Psoas muscle (tissue), 8 donors: ENCODE measurements at places on chromosomes 6 and 20. TPM values are rescaled to one million over a fixed set of nuclear protein-coding genes. Genes with fewer than 3 reads are reported as not detected.
A peak's percentile ranks its signal among the peaks of the same experiment; 100 is the strongest.

DNA sequence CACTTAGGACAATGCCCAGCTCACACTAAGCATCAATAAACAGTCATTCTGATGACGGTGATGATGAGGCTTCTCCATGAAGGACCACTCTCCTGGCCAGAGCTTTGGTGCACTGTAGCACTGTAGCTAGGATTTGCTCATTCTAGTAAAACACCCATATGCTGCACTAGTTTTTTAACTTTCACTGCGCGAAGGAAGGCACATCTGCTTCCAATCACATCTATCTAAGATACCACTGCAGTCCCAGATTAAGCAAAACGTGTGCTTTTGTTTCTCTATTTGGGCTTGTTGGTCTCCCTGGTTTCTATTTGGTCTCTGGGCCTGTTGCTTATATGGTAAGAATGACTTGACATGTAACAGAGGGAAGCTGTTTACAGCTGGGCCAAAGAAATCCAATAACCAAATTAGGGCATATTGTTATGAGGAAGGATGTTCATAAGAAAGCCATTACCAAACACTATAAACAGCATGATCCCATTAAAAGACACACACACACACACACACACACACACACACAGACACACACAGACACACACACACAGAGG is 62.4 kb downstream of the FAM229B start:
- no peak overlapping the region for H3K4me3 ChIP-seq
- no peaks in the 10 kb centered on the region for H3K27me3 ChIP-seq
- no peak for DNase-seq
- no peak overlapping the region for H3K27ac ChIP-seq
- no peaks in the 10 kb centered on the region for H3K36me3 ChIP-seq

Gene NEDD9
- 13.7 TPM for total RNA-seq

Gene ITCH
- total RNA-seq, result 40.9 TPM

- DNase-seq, result no peak
- H3K4me3 ChIP-seq, result no peak overlapping the region
- no peak overlapping the region for H3K27ac ChIP-seq
- H3K36me3 ChIP-seq, result no peaks in the 10 kb centered on the region
- H3K27me3 ChIP-seq, result no peaks in the 10 kb centered on the region
- no peaks in the 10 kb centered on the region for H3K4me1 ChIP-seq
Measured at GRCh38 chr6:44618371-44618770, 230.9 kb downstream of the CDC5L start.

DNA sequence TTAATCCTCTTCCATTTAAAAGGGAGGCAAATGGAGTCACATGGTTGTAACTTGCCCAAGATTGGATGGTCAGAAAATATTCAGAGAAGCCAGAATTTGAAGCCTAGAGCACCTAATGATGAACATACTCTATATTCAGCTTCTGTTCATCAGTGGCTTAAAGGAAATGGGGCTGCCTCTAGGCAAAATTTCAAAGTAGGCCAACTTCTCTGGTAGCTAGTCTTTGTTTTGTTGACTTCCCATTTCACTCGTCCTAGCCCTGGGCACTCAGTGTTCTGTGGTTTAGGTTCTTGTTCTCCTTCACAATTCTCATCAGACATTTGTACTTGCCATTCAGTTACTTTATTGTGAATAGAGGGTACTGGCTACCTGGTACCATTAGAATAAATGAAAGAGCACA is 13.2 kb downstream of the MAP3K7 start:
- H3K4me1 ChIP-seq, result no peaks in the 10 kb centered on the region

- no peak overlapping the region for H3K4me3 ChIP-seq
- no peaks in the 10 kb centered on the region for H3K36me3 ChIP-seq
- no peak for DNase-seq
- H3K27me3 ChIP-seq, result no peaks in the 10 kb centered on the region
- H3K27ac ChIP-seq, result no peak overlapping the region
- H3K4me1 ChIP-seq, result peaks cover 24% of the 10 kb centered on the region
Measured at GRCh38 chr20:58695895-58696375, 3.3 kb downstream of the NPEPL1 start.

Gene RIPOR2
- 13.2 TPM for total RNA-seq

DNA sequence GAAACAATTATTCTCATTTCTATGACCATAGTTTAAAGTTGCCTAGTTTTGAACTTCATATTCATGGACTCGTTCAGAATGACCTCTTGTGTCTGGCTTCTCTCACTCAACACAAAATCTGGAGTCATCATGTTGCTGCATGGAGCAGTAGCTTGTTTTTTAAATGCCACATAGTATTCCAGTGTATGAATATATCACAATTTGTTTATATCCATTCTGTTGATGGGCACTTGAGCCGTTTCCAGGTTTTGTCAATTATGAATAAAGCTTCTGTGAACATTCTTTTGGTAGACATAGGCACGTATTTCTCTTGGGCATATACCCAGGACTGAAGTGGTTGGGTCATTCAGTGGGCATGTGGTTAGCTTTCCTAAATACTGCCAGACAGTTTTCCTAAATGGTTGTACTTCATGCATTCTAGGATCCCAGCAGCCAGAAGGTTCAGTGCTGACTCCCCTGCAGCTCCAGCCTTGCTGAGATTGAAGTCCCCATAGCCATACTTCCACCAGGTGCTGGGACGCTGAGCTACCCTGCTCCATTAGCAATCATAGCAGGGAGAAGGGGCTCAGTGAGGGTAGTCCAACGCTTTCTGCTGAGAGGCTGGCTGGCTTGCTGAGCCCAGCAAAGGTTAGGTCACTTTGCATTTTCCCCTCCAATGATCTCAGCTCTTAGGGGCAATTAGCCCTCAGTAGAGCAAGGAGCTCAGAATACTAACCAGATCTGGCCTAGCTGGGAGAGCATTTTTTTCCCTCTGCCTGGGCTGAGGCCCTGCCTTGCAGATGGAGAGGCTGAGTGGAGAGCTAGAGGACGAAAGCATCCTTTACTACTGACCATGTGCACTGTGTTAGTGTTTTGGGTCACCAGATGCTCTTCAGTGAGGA is 35.7 kb upstream of the CTNNBL1 start:
- no peaks in the 10 kb centered on the region for H3K27me3 ChIP-seq
- no peaks in the 10 kb centered on the region for H3K4me1 ChIP-seq
- no peak overlapping the region for H3K4me3 ChIP-seq

Gene IL17F
- total RNA-seq, result not detected

- H3K4me3 ChIP-seq, result no peak overlapping the region
- DNase-seq, result no peak
- no peaks in the 10 kb centered on the region for H3K4me1 ChIP-seq
- no peaks in the 10 kb centered on the region for H3K27me3 ChIP-seq
- no peak overlapping the region for H3K27ac ChIP-seq
- H3K36me3 ChIP-seq, result no peaks in the 10 kb centered on the region
Measured at GRCh38 chr20:13671916-13672378, 33.2 kb upstream of the TASP1 start.

DNA sequence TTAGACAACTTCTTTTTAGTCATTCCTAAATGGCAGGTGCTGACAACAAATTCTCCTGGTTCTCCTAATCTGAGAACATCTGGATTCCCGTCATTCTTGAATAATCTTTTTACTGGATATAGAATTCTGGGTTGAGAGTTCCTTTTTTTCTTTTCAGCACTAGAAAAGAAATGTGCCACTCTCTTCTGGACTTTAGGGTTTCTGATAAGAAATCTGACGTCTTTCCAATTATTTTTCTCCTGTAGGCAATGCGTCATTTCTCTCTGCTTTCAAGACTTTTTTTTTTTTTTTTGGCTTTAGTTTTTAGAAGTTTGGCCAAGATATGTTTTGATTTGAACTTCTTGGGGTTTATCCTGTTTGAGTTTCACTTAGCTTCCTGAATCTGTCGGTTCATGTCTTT is 66.1 kb upstream of the RNF24 start:
- H3K4me3 ChIP-seq, result no peak overlapping the region
- no peak for DNase-seq
- H3K36me3 ChIP-seq, result no peaks in the 10 kb centered on the region
- no peaks in the 10 kb centered on the region for H3K27me3 ChIP-seq
- H3K27ac ChIP-seq, result no peak overlapping the region

GRCh38 chr6:138086573-138087196 is 20.5 kb downstream of the PERP start:
- no peak overlapping the region for H3K27ac ChIP-seq
- DNase-seq, result no peak
- H3K4me1 ChIP-seq, result no peaks in the 10 kb centered on the region

DNA sequence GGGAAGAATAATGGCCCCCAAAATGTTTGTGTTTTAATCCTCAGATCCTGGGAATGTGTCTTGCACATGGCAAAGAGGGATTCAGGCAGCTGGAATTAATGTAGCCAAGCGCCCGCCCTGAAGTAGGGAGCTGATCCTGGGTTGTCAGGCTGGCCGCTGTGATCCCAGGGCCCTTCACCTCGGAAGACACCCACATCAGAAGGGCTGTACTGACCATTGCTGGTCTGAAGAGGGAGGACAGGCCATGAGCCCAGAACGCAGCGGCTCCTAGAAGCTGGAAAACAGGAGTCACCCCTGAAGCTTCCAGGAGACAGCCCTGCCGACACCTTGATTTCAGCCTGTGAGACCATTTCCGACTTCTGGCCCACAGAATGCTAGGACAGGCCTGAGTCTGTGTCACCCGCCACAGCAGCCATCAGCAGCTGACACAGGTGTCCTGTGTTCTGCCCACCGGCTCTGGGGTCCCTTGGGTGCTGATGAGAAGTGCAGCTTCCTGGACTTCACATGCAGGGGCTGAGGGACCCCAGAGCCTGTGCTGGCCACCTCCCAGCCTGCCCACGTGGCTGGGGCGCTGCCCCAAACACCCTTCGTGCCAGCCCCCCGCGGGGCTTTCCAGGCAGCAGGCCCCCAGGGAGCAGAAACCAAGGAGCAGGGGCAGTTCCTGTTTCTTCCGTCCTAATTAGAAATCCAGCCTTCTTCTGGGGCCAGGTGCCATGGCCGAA is 86.3 kb downstream of the ERMARD start:
- DNase-seq, result no peak
- H3K4me1 ChIP-seq, result no peaks in the 10 kb centered on the region
- H3K36me3 ChIP-seq, result no peaks in the 10 kb centered on the region
- H3K4me3 ChIP-seq, result no peak overlapping the region
- peaks cover 3% of the 10 kb centered on the region for H3K27me3 ChIP-seq

- no peaks in the 10 kb centered on the region for H3K4me1 ChIP-seq
- no peaks in the 10 kb centered on the region for H3K36me3 ChIP-seq
- H3K27me3 ChIP-seq, result no peaks in the 10 kb centered on the region
- no peak for DNase-seq
- no peak overlapping the region for H3K27ac ChIP-seq
Measured at GRCh38 chr20:33279261-33279910, 3.6 kb upstream of the BPIFB1 start.

Gene MYH7B
- 10.6 TPM for total RNA-seq

DNA sequence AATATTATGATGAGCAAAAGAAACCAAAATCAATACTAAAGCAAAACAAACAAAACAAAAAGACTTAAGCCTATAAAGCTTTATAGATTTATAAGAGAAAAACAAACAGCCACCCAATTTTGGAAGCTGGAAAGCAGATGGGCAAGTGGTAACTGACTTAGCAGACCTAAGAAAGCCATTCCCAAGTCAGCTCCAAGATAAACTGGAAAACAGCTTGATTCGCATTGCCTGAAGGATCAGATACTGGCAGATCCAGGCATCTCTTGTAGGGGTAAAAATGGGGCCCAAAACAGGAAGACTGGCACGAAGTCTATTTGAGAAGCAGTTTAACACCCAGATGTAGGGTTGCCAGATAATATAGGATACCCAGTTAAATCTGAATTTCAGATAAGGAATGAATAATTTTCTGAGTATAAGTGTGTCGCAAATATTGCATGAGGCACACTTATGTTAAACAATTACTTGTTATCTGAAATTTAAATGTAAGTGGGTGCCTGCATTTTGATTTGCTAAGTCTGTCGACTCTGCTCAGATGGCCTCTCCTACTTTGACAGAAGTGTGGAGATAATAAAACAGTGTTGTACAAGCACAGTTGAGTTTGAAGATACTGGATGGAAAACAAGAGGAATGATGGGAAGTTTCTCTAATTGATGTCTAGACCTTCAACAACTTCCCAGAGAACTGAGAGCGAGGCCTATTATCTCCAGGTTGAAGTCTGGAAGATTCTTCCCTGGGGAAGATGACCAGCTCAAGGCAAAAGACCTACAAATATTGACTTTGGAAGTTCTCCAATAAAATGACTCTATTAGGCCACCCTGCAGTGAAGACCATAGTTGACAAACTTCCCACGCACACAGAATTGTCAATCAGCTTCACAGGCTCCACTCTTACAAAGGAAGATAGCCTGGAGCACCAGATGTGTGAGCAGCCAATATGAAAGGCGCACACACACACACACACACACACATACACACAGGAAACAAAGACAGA is 113.4 kb downstream of the FAM50B start:
- no peaks in the 10 kb centered on the region for H3K36me3 ChIP-seq
- H3K4me3 ChIP-seq, result no peak overlapping the region
- no peak overlapping the region for H3K27ac ChIP-seq
- no peaks in the 10 kb centered on the region for H3K4me1 ChIP-seq
- H3K27me3 ChIP-seq, result no peaks in the 10 kb centered on the region

- DNase-seq, result peak; percentile 60
- H3K27me3 ChIP-seq, result no peaks in the 10 kb centered on the region
- H3K4me1 ChIP-seq, result peaks cover 44% of the 10 kb centered on the region
- peak overlapping the region; percentile 87 for H3K27ac ChIP-seq
Measured at GRCh38 chr20:35306931-35307517, 14.8 kb upstream of the FAM83C start.

GRCh38 chr20:8912096-8912495 is 156.8 kb upstream of the PLCB4 start:
- no peak overlapping the region for H3K4me3 ChIP-seq
- no peaks in the 10 kb centered on the region for H3K27me3 ChIP-seq
- no peak for DNase-seq

GRCh38 chr6:89217299-89217910 is at the start of gene GABRR1:
Gene GABRR1 (minus strand): TSS chr6:89217358. CDS start chr6:89217322, 36 bp downstream.
- no peaks in the 10 kb centered on the region for H3K36me3 ChIP-seq
- H3K4me1 ChIP-seq, result peaks cover 16% of the 10 kb centered on the region
- no peak within 1 kb of the TSS for H3K4me3 ChIP-seq
- DNase-seq, result no peak
- no peak within 1 kb of the TSS for H3K27ac ChIP-seq

Gene RSPO4
- not detected for total RNA-seq

- no peak for DNase-seq
- no peak overlapping the region for H3K27ac ChIP-seq
- H3K27me3 ChIP-seq, result no peaks in the 10 kb centered on the region
- H3K4me3 ChIP-seq, result no peak overlapping the region
- no peaks in the 10 kb centered on the region for H3K36me3 ChIP-seq
Measured at GRCh38 chr6:84549917-84550316, 214.5 kb downstream of the TBX18 start.

Gene COL12A1
- total RNA-seq, result 5.9 TPM

Gene BTNL2
- not detected for total RNA-seq

Gene CALHM4
- 0.34 TPM for total RNA-seq

GRCh38 chr20:57467742-57468141 is 57.2 kb downstream of the CTCFL start:
- H3K27ac ChIP-seq, result peak overlapping the region; percentile 30
- no peak overlapping the region for H3K4me3 ChIP-seq
- H3K27me3 ChIP-seq, result no peaks in the 10 kb centered on the region

- H3K4me1 ChIP-seq, result no peaks in the 10 kb centered on the region
- H3K27ac ChIP-seq, result no peak overlapping the region
- no peaks in the 10 kb centered on the region for H3K36me3 ChIP-seq
- DNase-seq, result no peak
Measured at GRCh38 chr6:85824329-85824728, 181.6 kb upstream of the SYNCRIP start.
